ENCODE measurements at places on chromosomes 3 and 15. TPM values are rescaled to one million over a fixed set of nuclear protein-coding genes. Genes with fewer than 3 reads are reported as not detected.

GRCh38 chr3:9291821-9292410 lies 42.5 kb upstream of the SRGAP3 start:
- no peak overlapping the region for H3K27ac ChIP-seq
- H3K4me3 ChIP-seq, result no peak overlapping the region
- no peak for DNase-seq
- H3K4me1 ChIP-seq, result no peaks in the 10 kb centered on the region
- H3K27me3 ChIP-seq, result no peaks in the 10 kb centered on the region

DNA sequence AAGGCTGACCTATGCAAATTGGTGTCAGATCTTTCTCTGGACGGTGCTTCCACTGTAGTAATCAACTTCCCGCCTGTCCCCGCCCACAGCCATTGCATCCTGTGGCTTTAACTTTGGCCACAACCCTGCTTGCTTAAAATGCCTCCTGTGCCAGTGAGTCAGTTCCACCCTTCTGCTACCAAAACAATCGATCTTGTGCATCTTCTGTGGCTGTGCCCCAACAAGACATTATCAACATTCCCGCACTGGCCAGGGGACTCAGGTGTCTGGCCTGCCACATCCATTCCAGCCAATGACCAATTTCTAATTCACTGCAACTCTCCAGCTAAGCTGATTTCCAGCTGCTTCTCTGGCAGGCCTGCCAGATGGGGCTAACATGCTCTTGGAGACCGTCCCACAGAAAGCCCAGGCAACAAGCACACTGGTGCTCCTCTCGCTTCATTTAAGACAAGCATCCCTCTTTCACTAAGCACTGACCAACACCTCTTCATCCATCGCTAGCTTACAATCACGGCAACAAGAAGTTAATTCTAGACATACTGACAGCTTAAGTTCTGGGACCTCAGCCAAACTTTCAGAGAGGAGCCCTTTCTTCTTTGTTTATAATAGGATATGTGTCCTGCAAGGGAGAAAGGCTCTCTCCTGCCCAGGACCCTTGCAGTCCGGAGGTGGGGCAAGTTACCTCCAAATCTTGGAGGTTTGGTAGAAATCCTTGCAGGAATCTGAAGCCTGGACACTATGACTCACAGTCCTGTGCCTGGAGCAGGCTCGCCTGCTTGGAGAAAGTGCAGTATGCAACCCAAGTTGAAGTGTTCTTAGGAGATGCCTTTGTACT lies 6.7 kb downstream of the CA12 start:
- no peaks in the 10 kb centered on the region for H3K27me3 ChIP-seq
- H3K4me3 ChIP-seq, result no peak overlapping the region
- no peak overlapping the region for H3K27ac ChIP-seq
- H3K36me3 ChIP-seq, result no peaks in the 10 kb centered on the region
- no peaks in the 10 kb centered on the region for H3K4me1 ChIP-seq
- no peak for DNase-seq

DNA sequence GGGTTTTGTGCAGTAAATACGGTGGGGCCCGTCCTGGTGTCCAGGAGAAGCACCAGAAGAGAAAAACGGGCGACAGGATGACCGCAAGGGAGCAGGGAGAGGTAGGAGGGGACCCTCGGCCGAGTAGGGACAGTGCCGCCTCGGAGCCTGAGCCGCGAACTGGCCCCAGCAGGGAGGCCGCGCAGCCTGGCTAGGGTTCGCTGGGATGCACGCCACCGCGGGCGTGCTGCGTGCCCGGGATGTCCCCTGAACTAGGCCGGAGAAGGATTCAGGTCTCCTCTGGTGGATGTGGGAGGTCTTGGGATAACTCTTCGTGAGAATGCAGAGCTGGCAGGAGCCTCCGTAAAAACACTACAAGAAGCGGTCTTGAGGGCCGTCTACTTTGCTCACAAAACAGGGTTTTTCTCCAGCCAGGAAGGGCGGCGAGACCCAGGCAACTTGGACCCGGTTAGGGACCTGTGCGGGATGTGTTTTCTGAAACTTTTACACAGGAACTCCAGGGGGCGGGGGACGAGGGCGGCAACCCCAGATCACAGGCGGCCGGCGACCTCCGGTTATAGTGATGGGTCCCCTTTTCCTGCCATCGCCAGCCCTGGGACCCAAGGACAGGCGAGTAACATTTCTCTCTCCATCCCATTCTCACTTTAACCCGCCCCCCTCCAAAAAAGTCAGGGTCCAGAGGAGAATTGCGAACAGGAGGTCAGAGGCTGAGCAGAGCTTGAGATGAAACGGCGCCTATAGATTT lies 35.5 kb downstream of the NR2F2 start:
- H3K4me3 ChIP-seq, result no peak overlapping the region
- H3K36me3 ChIP-seq, result no peaks in the 10 kb centered on the region
- no peak overlapping the region for H3K27ac ChIP-seq

DNA sequence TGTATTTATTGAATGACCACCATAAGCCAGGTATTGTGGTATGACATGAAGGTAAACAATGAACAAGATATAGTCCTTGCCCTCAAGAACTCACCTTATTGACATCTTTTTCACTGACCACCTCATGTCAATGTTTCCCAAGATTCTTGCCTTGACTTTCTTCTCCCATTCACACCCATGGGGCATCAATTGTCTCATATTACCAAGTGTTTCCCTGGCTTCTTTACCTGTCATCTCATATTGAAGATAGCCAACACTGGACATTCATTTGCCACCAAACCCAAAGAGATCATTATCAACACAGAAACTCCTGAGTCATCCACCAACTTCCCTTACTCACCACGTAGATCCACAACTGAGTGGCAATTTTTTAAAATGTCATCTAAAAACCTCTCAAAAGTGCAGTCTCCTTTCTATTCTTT lies 2.2 kb downstream of the EFHB start:
- no peaks in the 10 kb centered on the region for H3K27me3 ChIP-seq
- DNase-seq, result no peak
- H3K4me3 ChIP-seq, result no peak overlapping the region
- H3K4me1 ChIP-seq, result no peaks in the 10 kb centered on the region
- no peaks in the 10 kb centered on the region for H3K36me3 ChIP-seq

- H3K4me1 ChIP-seq, result no peaks in the 10 kb centered on the region
- H3K4me3 ChIP-seq, result no peak overlapping the region
- no peak for DNase-seq
- H3K36me3 ChIP-seq, result no peaks in the 10 kb centered on the region
- no peak overlapping the region for H3K27ac ChIP-seq
Measured at GRCh38 chr3:86958534-86958933, 32.4 kb downstream of the VGLL3 start.

DNA sequence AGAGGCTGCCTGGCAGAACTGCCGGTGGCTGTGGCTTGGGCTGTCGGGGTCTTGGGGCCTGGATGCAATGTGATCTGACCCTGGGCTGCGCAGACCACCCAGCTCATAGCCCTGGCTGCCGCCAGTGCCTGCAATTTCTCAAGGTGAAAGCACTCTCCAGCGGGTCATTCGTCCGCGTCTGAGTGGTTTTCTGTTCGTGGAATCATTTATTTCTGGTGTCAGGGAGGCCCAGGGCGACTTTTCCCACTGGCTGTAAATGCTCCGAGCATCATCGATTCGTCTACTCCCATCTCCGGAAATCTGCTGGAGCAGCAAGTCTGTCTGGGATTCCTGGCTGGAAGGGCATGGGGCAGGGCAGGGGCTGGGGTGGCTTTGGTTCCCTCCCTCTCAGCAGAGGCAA lies 40.6 kb upstream of the ADPGK start:
- H3K4me1 ChIP-seq, result no peaks in the 10 kb centered on the region
- H3K27me3 ChIP-seq, result no peaks in the 10 kb centered on the region
- DNase-seq, result no peak

- no peaks in the 10 kb centered on the region for H3K27me3 ChIP-seq
- no peak overlapping the region for H3K4me3 ChIP-seq
- DNase-seq, result no peak
- H3K27ac ChIP-seq, result no peak overlapping the region
- H3K36me3 ChIP-seq, result no peaks in the 10 kb centered on the region
Measured at GRCh38 chr3:175316799-175317198, 457.7 kb downstream of the NAALADL2 start.

- no peak overlapping the region for H3K27ac ChIP-seq
- H3K4me3 ChIP-seq, result no peak overlapping the region
- no peak for DNase-seq
- H3K36me3 ChIP-seq, result peaks cover 70% of the 10 kb centered on the region
- peaks cover 9% of the 10 kb centered on the region for H3K4me1 ChIP-seq
Measured at GRCh38 chr3:154304116-154304786, 20.0 kb downstream of the DHX36 start.

- no peak overlapping the region for H3K27ac ChIP-seq
- no peaks in the 10 kb centered on the region for H3K36me3 ChIP-seq
- no peak for DNase-seq
Measured at GRCh38 chr15:48896869-48897814, 19.2 kb downstream of the EID1 start.

Gene TRANK1
- 151 TPM for total RNA-seq

Gene GOLGA6L4
- total RNA-seq, result 2.9 TPM

Gene BCL2A1
- total RNA-seq, result 25.4 TPM
